ENCODE measurements at places on chromosomes 7 and 10. TPM values are rescaled to one million over a fixed set of nuclear protein-coding genes. Genes with fewer than 3 reads are reported as not detected.

- no peak for DNase-seq
These were observed 14.3 kb downstream of the CHST3 start for GRCh38 chr10:71978476-71978875.

Gene AKR1E2
- polyA plus RNA-seq, result 11.4 TPM

DNA sequence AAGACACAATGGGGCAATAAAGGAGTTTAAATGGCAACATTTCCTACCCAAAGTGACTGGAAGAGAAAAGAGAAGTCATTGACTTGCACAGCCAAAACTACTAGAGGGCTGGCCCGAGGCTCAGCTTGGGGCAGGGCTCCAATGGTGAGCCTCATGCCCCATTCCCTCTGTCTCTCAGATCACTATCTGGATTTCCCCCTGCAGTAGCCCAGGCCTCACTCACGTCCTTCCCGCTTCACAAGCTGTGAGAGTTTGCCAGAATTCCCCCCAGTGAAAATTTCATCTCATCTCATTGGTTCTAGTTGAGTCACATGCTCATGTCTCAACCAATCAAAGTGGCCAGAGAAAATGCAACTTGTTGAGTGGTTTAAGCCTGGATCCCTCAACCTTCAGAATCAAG, 181.3 kb downstream of the WDR11 start:
- DNase-seq, result no peak

- no peak for DNase-seq
These were observed 317.3 kb downstream of the TCERG1L start for GRCh38 chr10:130994191-130994590.

Gene SORBS1
- 27.0 TPM for polyA plus RNA-seq

Gene UNCX
- polyA plus RNA-seq, result 15.0 TPM

Gene MUC3A
- polyA plus RNA-seq, result 1.1 TPM

DNA sequence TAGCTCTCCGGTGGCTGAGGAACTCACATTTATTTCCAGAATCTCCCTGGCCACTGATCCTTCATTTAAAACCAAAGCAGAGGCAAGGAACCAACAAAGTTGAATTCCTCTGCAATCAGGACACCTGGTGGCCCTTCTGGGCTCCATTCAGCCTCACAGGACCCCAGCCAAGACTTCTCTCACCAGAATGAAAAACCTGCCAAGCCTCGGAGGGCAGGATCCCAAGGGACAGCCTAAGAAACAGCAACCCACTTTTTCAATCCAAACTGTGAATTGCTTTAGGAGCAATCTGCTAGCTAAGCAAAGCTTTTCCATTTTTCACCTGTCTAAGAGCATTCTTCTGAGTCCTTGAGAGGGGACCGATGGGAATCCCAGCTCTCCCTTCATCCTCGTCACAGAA, 34.6 kb downstream of the OAT start:
- no peak for DNase-seq

Gene ANKRD61
- polyA plus RNA-seq, result 2.7 TPM

Gene POT1
- polyA plus RNA-seq, result 41.2 TPM

Gene SFMBT2
- polyA plus RNA-seq, result 7.6 TPM

Gene SLC26A5
- 0.81 TPM for polyA plus RNA-seq

DNA sequence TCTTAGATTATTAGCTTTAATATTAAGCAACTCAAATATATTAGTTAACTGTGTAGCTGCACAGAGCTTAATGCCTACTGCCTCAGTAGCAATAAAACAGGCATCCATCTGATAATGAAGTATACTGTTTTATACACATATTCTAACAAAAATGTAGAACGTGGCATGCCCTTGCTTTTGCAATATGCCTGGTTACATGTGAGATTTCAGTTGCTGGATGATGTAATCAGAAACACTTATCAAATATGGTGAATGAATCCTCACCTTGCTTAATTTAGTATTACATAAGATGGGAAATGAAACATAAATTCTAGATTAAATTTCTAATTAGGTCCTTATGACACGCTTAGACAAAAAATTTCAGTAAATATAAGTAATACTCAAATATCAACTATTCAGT, 8.0 kb downstream of the DNAJC1 start:
- DNase-seq, result no peak

DNA sequence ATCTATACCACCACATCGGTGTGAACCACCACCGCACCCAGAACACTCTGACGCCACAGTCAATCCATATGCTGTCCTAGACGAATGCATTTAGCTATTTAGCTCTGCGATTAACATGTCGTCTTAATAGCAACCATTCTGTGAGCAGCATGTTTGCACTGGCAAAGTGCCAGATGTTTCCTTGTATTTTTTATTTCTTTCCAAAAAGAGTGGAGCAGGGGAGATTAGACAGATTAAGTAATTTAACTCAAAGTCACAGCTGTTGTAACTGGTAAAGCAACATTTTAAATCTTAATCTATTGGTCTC, 57.0 kb upstream of the ARL4A start:
- peak; percentile 52 for DNase-seq

Gene BAIAP2L1
- polyA plus RNA-seq, result 17.6 TPM

- DNase-seq, result no peak
These were observed 12.2 kb downstream of the CCDC6 start for GRCh38 chr10:59894114-59894513.

Gene NME8
- polyA plus RNA-seq, result 0.53 TPM

GRCh38 chr7:1474736-1475135, 15.5 kb upstream of the MICALL2 start:
- no peak for DNase-seq

- no peak for DNase-seq
These were observed 25.1 kb downstream of the TBXAS1 start for GRCh38 chr7:139854124-139854511.

DNA sequence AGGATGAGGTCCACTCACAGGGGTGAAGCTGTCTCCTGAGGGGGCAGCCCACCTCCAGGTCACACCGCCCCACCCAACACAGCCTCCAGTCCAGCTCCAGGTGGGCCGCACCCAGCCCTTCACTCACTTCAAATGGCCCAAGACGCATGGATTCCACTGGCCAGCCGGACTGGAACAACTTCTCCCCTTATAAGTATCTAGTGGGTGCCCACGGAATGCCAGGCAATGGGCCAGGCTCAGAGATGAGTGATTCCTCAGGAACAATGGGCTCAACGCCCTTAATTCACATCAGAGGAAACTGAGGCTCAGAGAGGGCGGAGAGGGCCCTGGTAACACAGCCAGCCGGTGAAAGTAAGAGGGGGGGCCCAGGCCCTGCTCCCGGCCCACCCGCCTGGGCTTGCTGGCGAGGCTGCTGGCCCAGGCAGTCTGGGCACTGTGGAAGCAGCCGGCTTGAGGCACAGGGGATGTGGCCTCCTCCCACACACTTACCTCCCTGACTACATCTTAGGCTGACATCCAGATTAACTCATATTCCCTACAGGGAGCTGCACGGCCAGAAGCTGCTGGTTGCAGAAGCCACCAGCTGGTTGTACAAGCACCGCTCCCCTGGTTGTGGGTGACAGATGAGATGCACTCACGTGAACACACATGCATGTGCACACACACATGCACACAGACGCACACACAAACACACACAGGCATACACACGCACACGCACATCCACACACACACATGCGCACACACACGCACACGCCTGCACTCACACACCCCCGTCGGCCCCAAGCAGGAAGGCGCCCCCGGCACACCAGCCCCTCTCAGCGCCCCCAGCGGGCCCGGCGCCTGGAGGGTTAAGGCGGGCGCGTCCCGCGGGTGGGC, 1.0 kb upstream of the FAM20C start:
- DNase-seq, result peak; percentile 61

GRCh38 chr7:112136271-112137008, 69.8 kb downstream of the DOCK4 start:
- DNase-seq, result no peak

Gene EBLN1
- polyA plus RNA-seq, result not detected

DNA sequence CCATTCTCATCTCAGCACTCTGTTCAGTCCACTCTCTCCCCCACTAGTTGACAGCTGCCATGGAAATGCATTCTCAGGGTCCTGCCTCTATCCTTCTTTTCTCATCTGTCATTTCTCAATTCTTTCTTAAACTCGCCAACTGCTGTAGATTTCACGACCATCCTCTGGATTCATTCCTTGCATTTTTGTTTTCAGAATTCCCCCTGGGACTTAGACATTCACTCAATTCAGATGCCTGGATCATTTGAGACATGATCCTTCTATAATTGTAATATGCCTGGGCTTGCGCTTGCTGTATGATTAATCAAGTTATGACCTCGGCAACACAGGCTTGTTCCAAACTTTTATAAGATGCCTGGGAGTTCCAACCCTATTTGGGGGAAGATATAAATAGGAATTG, 104.5 kb downstream of the RAB11FIP2 start:
- no peak for DNase-seq

- no peak for DNase-seq
These were observed 301.3 kb downstream of the RNLS start for GRCh38 chr10:88281592-88282347.

GRCh38 chr10:114310346-114310745, 71.3 kb downstream of the VWA2 start:
- no peak for DNase-seq

GRCh38 chr10:126012485-126012884, 116.1 kb downstream of the FANK1 start:
- DNase-seq, result no peak

DNA sequence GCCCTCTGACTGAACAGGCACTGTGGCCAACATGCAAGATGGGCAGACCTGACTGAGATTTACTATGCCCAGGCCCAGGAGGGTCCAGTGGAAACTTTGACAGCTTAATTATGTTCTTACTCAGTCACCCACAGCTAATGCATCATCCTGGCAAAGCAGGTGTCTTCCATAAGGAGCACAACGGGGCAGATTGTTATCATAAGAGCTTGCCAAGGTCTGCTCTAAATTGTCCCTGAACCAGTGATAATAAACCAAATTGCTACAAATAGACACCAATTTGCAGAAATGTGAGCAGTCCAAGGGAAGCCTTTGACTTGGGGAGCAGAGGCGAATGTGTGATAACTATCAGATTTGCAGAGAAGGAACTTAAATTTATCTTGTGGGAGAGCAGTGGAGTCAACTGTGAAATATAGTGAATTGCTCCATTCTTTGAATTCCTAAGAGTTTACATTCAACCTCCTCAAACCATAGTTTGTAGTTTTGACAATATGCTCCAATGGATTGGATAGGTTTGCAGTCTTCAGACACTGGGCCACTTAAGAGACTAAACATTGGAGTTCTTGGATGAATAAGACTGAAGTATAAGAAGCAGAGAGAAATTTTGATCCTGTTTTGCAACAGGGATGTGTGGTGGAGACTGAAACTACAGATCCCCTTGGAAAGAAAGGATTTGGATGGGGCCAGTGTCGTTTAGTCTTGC, 494.7 kb downstream of the CCSER2 start:
- DNase-seq, result peak; percentile 19

DNA sequence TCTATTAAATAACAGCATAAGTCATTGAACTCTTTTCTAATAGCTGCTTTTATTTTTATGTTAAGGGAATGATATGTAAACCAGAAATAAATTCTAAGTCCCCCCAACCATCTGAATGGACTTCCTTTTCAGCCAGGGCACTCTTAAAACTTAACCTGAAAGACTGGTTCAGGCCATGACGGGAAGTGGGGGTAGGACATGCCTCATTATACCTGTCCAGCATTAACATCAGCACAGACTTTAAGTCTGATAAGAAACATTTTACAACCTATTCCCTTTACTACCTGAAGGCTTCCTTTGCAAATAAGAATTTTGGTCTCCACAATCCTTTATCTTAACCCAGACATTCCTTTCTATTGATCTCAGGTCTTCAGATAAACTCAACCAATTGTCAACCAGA, 56.0 kb upstream of the CYP2C18 start:
- DNase-seq, result no peak

- peak; percentile 75 for DNase-seq
These were observed 97.9 kb downstream of the WDR11 start for GRCh38 chr10:120948889-120949608.

DNA sequence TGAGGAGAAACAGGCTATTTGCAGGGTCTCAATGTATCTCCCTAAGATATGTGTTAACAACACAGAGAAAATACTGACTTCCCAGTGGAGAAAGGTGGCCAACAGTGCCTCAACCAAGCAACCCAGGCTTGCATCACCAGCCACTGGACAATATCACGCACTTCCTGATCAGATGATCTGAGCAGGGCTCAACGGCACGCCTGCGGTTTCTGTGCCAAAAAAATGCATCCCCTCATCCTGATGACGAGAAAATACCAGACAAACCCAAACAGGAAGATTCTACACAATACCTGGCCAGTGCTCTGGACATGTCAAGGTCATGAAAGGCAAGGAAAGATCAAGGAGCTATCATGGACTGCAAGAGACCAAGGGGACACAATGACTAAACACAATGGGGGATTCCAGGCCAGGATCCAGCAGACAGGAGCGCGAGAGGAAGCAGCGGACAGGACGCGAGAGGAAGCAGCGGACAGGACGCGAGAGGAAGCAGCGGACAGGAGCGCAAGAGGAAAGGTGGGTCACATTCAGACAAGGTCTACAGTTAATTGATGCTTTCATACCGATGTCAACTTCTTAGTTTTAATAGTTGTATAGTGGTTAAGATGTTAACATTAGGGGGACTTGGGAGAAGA, 51.1 kb downstream of the GNA12 start:
- no peak for DNase-seq

- DNase-seq, result no peak
These were observed 250.9 kb upstream of the SORCS1 start for GRCh38 chr10:107415446-107415845.

DNA sequence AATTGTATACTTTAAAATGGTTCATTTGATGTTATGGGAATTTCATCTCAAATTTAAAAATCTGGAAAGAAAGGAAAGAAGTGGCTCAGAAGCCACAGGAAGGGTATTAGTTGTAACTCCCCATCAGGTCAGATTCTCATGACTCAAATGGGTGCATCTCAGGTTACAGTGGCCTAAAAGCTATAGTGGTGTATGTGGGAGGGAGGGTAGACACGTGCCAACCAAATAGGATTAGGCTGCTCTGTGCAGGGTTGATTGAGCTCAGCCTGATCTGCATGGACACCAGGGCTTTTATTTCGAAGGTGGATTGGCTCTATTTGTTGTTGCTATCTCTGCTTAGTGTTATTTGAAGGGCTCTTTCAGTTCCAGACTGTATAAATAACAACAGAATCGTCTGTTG, 121.5 kb upstream of the PRR15 start:
- peak; percentile 54 for DNase-seq

- no peak for DNase-seq
These were observed 7.9 kb upstream of the ATE1 start for GRCh38 chr10:121935702-121936101.

DNA sequence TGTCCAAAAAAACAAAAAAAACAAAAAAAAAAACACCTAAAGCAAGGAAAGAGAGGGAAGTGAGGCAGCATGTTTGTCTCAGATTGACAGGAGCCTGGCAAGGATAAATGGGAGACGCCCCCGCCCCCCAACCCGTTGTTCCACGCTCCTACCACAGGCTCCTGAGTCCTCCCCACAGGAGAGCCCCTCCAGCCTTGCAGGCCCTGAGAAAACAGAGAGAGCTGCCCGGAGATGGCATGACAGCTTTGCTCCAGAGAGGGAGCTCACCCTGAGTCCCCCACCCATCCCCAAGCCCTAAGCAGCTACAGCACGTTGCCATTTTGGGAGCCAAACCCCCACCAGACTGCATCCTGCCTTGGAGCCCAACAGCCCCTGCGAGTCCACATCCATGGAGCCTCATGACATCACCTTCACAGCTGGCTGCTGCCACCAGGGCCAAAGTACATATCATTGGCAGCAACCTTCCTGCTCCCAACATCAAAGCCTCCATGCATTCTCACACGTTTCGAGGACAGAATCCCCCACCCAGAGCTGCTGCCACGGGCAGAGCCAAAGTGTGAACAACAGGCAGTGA, 1283.3 kb downstream of the TYW1 start:
- no peak for DNase-seq

Gene GCK
- 5.6 TPM for polyA plus RNA-seq

All from renal pelvis (tissue), 12 donors.